GM18507 (cell line): ENCODE measurements at places on chromosomes 6 and 20.

GRCh38 chr6:76885861-76886301 is 577.4 kb downstream of the HTR1B start:
- DNase-seq = no peak

DNA sequence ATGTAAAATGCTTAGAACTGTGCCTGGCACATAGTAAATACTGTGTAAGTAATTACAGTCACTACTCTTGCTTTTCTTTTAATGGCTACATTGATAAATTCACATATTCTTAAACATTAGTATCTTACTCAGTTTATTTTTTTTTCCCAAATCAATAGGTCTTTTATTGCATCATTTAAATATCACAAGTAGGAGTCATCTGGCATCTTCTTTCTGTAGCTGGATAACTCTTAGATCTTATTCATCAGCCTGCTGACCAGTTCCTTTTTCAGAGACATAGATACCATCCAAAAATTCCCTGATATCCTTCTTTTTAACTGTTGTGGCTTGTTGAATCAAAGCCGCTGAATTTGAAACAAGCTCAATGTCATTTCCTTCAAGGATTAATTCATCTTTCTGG is 20.0 kb upstream of the PHF3 start:
- no peak for DNase-seq

DNA sequence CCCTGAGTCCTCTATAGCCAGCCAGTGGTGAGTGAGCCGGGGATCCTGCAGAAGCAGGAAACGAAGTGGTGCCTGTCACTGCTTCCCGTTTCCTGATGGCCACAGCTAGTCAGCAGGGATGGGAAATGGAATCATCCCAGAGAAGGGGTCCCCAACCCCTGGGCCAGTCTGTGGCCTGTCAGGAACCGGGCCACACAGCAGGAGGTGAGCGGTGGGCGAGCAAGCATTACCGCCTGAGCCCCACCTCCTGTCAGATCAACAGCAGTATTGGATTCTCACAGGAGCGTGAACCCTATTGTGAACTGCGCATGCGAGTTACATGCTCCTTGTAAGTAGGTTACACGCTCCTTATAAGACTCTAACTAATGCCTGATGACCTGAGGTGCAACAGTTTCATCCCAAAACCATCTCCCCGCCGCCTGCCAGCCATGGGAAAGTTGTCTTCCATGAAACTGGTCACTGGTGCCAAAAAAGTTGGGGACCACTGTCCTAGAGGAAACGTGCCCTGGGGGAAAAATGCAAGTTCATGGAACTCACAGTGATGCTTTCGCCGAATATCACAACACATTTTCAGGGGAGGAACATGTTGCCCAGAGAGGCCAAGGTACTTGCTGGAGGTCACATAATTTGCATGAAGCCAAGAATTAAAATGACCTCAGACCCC is 113.8 kb downstream of the JPH2 start:
- DNase-seq = no peak

DNA sequence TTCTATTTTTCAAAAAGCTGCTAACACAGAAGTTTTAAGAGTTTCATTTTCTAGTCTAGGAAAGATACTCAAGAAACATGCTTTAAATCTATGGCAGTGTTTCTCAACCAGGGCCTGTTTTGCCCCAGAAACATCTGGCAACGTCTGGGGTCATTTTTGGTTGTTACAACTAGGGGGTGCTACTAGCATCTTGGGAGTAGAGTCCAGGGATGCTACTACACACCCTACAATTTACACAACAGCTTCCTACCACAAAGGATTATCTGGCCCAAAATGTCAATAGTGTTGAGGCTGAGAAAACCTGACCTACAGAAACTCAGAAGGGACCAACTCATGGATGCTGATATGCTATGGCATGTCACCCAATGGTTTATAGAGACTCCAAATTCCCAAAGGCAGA is 24.4 kb downstream of the SERAC1 start:
- no peak for DNase-seq

GRCh38 chr6:157020398-157020797 is 243.2 kb downstream of the ARID1B start:
- DNase-seq = no peak

- DNase-seq = no peak
These were observed 37.0 kb downstream of the NDUFAF5 start for GRCh38 chr20:13821876-13822275.

GRCh38 chr6:99739526-99739925 is 132.9 kb downstream of the PRDM13 start:
- no peak for DNase-seq

DNA sequence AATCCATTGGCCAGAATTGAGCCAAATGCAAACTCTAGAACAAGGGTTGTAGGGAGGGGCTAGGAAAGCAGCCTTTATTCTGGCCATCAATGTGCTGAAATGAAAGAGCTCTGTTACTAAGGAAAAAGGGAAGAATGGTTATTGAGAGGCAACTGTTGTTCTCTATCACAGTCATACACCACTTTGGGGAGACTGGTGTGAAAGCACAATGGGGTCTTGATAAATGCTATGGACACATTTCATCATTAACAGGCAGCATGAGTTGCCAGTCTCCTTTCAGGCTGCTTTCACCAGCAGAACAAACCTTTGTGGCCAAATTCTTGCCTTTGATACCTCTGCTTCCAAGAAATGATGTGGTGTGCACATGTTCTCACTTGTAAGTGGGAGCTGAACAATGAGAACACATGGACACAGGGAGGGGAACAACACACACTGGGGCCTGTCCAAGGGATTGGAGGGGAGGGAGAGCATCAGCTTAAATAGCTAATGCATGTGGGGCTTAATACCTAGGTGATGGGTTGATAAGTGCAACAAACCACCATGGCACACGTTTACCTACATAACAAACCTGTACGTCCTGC is 86.2 kb downstream of the CDS2 start:
- no peak for DNase-seq

GRCh38 chr6:147322299-147323162 is 118.3 kb downstream of the STXBP5 start:
- DNase-seq = peak; percentile 36

DNA sequence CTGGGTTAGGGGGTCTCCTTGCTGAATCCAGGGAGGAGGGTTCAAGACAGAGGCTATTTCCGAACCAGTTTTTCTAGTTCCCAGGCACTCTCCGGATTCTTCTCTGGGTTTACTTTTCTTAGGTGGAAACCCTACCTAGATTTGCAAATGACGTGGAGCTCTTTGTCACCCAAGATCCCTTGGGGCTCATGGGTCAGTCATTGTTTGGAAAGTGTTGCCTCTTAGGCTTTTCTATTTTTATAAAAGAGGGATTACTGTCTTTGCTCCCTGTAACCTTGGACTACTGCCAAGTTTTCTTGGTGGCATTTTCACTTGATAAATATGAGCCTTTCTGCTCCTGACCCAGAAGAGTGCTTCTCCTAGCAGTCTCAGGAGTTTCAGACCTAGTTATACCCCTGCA is 33.6 kb downstream of the FAM209B start:
- DNase-seq = no peak

- DNase-seq = no peak
These were observed 45.4 kb downstream of the REV3L start for GRCh38 chr6:111437573-111437972.

GRCh38 chr20:61443443-61444126 is 191.5 kb downstream of the CDH4 start:
- no peak for DNase-seq

DNA sequence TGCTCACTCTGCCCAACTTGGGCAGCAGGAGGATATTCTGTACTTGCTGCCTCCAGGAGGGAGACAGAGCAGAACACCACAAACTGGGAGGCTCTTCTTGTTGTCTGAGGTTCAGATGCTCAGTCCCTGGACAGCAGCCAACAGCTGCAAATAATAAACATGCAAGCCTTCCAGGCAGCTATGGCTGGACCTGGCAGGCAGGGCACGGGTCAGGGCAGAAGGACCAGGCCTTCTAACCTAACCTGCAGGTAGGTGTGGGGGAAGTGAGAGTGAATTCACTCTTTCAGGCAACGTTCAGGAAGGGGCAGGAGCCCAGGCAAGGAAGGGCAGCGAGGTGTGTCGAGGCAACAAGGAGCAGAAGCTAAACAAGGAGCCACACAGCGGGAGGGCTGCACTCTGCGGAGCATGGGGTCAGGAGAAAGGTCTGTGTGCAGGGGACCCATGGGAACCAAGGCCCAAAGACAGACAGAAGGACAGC is 31.5 kb downstream of the NINL start:
- no peak for DNase-seq

DNA sequence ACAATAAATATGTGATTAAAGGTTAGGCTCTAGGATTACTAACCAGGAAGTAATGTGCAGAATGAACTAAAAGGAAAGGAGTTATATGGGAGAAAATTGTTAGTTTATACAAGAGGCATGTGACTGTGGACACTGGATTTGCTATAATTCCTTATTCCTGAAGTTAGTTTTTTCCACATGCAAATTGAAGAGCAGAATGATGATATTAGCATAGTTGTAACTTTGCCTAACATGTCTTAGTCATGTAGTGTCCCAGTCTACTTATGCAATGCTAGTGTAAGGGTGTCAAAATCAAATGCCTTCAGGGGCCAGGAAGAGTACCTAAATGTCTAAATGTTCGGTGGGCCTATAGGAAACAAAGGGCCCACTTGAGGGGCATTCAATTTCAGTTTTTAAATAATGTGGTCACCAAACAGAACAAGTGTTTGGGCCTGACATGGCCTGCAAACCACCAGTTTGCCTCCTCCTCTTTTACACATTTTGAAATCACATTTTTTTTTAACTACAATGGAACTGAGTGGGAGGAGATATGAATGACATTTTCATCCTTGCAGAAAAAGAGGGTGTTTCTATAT is 28.0 kb upstream of the CEP85L start:
- DNase-seq = no peak

GRCh38 chr6:2715737-2716136 is 35.0 kb downstream of the MYLK4 start:
- DNase-seq = no peak

DNA sequence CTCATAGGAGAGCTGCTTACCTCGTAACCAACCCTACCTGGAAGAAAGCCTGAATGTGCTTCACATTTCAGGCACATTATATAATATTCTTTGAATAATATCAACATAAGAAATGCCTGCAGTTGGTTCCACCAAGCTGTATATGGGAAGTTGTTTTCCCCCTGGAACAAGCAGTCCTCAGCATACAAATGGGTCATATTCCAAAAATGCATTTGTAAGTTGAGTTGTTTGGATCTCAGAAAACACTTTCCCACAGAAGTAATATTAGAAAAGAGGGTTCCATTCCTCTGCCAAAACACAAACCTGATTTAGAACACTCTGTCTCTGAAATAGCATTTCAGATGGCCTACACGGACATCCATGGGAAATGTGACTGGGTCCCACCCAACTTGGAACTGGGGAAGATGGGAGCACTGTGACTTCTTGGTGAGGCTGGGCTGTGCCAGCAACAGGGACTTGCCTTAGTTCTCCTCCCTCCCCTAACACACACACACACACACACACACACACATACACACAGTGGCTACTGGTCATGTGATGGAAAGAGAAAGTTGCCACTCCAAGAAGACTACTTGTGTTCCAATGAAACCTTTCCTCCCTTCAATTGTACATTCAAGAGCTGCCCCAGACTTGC is 11.4 kb upstream of the RCAN2 start:
- no peak for DNase-seq

GRCh38 chr6:41222045-41222444 is 6.1 kb upstream of the TREML4 start:
- no peak for DNase-seq

- DNase-seq = no peak
These were observed 122.3 kb upstream of the TMEM181 start for GRCh38 chr6:158437571-158437970.

- DNase-seq = no peak
These were observed 444.2 kb upstream of the JAG1 start for GRCh38 chr20:11117808-11118528.

GRCh38 chr6:131954059-131954774 is 3.0 kb upstream of the CCN2 start:
- no peak for DNase-seq

- no peak for DNase-seq
These were observed 3.2 kb upstream of the SOX4 start for GRCh38 chr6:21590346-21590745.

DNA sequence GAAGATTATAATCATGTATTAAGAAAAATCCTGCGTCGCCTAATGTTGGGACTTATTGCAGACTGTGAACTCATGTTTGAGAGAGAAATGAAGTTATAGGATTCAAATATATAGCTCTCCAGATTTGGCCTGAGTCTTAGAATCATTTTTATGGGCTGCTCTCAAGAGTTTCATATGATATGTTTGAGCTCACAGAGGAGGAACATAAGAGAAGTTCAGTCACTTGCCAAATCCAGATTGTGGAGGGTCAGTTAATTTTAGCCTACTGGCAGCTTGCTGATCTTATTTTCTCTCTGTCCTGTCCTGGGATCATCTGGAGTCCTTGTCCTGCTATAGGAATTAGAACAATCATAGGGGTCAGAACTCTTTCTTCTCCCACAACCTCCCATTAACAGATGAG is 186.1 kb upstream of the SUPT3H start:
- no peak for DNase-seq

DNA sequence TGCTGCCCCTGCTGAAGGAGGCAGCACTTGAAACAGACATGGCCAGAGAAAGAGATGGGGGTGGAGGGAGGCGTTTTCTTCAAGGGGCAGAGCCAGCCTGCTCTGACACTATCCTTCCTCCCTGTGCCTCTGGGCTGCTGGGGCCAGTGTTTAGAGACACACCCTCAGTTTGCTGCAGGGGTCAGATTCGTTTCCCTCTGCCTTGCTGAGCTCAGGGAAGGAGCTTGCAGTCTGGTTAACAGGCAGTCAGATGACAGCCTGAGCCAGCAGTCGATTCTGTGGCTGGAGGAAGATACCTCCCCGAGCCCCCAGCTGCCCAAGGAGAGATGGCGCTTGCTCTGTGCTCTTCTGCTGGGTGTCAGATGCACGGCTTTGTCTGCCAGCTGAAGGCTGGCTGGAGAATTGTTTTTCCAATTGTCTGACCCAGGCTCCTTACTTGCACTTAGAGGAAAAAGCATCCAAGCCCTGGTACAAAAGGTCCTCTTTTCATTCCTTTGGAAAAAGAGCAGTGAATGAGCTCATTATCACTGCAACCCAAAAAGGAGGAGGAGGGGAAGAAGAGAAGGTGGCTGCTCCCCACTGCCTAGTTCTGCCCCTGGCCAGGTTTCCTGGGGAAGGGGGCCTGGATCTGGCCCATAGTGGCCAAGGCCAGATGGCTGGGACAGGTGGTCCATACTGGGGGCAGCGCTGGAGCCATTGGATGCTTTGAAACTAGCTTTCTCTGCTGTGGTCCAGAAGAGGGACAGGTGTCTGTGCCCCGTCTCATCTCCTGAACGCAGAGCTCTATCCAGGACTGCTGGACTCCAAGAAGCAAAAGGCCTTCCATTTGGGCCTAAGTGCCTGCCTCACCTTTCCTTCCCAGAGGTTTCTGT is 88.2 kb downstream of the TCP11 start:
- no peak for DNase-seq

- DNase-seq = no peak
These were observed 46.7 kb downstream of the MARCKS start for GRCh38 chr6:113903666-113904330.

GRCh38 chr6:84908304-84908904 is 144.0 kb upstream of the TBX18 start:
- no peak for DNase-seq

- no peak for DNase-seq
These were observed 508.0 kb downstream of the TBC1D32 start for GRCh38 chr6:120826253-120826652.
